ENCODE measurements at places on chromosomes 5 and 9. TPM values are rescaled to one million over a fixed set of nuclear protein-coding genes. Genes with fewer than 3 reads are reported as not detected.

DNA sequence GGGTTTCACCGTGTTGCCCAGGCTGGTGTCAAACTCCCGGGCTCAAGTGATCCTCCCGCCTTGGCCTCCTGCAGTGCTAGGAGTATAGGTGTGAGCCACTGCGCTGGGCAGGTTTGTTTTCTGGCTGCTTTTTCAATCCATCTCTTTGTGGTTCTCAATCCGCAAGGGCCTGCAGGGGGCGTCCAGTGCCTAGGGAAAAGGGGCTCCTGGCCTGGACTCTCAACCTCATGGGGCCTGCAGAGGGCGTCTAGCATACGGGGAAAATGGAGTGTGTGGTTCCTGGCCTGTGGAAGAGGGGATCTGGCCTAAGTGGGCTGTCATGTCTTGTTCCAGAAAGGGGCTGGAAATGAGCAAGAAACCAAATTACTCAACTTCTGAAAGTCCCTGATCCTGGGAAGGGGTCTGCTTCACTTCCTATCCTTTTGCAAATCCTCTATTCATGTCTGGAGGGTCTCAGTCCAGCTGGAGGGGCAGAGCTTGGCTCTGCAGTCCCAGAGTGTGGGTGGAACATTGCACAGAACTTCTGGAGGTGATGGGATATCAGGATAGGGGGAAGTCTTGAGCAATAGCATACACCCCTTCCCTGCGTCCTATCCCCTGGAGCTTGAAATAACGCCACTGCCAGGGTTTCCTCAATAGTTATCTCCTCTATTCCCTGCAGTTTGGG lies 12.7 kb upstream of the CCL27 start:
- H3K27me3 ChIP-seq = no peaks in the 10 kb centered on the region
- no peaks in the 10 kb centered on the region for H3K4me1 ChIP-seq
- H3K36me3 ChIP-seq = no peaks in the 10 kb centered on the region
- no peak overlapping the region for H3K27ac ChIP-seq
- DNase-seq = peak; percentile 74

- H3K4me3 ChIP-seq = no peak overlapping the region
- no peaks in the 10 kb centered on the region for H3K4me1 ChIP-seq
- H3K36me3 ChIP-seq = no peaks in the 10 kb centered on the region
- H3K27me3 ChIP-seq = no peaks in the 10 kb centered on the region
Observed at GRCh38 chr5:156241266-156241665, 85.7 kb upstream of the SGCD start.

DNA sequence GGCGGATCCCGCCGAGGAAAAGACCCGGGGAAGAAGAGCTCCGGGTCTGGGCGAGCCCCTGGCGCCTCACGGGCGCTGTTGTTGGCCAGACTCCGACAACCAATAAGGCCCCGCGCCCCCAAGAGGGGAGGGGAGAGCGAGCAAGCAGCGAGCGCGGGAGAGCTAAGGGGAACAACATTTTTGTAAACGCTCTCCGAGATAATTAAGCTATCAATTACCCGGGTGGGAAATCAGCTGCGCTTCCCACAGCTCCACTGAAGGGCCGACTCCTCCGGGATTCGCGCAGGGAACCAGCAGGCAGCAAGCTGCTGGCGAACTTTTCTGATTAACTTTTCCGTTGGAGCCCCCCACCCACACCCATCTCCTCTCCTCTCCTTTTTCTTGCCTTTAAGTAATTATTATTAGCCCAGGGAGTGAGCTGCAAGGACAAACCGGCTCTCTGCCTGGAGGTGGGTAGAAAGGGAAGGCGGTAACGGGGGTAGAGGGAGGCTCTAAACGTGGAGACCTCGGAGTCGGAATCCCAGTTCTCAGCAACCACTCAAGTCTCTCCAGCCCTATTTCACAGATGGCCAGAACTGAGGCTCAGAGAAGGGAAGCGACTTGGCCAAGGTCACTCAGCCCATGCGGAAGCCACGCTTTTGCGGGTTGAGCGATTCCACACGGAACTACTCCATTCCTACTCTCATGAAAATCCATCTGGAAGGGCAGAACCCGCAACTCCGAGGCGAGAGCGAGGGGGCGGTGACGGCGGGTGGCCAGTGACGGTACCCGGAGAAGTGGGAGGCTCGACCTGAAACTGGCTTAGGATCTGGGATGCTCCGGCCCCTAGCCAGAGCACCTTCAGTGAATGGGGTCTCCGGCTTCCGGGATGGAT lies 1.3 kb downstream of the ASTN2 start:
- H3K36me3 ChIP-seq = no peaks in the 10 kb centered on the region
- H3K27me3 ChIP-seq = peaks cover 9% of the 10 kb centered on the region
- peaks cover 4% of the 10 kb centered on the region for H3K4me1 ChIP-seq
- H3K4me3 ChIP-seq = peak overlapping the region; percentile 34

DNA sequence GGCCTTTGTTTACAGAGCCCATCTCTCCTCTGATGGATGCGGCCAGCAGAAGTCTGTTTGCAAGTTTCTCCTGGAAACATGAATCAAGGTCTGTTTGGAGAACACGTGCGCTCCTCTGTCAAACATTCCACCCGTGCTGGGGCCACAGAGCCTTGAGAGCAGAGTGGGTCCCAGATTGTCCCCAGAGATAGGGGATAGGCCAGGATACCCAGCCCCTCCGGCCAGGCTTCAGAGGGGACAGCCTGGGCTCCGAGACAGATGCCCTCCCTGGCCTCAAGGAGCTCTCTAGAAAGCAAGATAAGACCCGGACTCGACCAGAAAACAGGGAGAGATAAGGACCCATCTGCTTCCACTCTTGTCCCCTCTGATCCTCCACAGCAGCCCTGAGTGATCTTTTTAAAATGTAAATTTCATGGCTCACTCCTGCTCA lies 40.4 kb upstream of the HAND1 start:
- no peaks in the 10 kb centered on the region for H3K36me3 ChIP-seq
- H3K27me3 ChIP-seq = no peaks in the 10 kb centered on the region
- DNase-seq = no peak
- no peak overlapping the region for H3K27ac ChIP-seq
- H3K4me3 ChIP-seq = no peak overlapping the region

DNA sequence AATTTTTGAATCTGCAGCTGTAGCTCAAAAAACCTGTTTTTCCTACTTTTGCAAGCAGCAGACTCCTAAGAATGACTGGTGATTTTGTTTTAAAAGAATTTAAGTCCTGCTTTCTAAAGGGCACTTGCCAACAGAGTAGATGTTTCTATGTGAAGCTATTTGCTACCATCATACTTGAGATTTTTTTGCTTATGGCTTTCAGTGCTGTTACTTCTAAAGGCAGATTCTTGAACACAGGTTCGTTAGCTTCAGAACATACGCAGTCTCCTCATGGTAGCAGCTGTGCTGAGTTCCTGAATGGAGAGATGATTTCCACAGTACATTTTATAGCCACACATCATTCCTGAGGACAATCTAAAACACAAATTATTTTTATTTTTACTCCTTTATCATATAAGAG lies 24.4 kb upstream of the ELL2 start:
- H3K4me1 ChIP-seq = no peaks in the 10 kb centered on the region
- H3K27me3 ChIP-seq = no peaks in the 10 kb centered on the region
- H3K36me3 ChIP-seq = no peaks in the 10 kb centered on the region
- no peak overlapping the region for H3K4me3 ChIP-seq

- H3K27me3 ChIP-seq = no peaks in the 10 kb centered on the region
- H3K4me3 ChIP-seq = no peak overlapping the region
- H3K27ac ChIP-seq = no peak overlapping the region
- peaks cover 30% of the 10 kb centered on the region for H3K36me3 ChIP-seq
Observed at GRCh38 chr5:154455585-154455984, 9.8 kb downstream of the SAP30L start.

CTSV gene
- 0.69 TPM for total RNA-seq

PGM5 gene
- total RNA-seq = 53.1 TPM

ZFP2 gene
- total RNA-seq = 2.7 TPM

ADAMTS13 gene
- 3.1 TPM for total RNA-seq

Measured in kidney (tissue), 22 donors.